ENCODE measurements at places on chromosomes 16 and 17.

DNA sequence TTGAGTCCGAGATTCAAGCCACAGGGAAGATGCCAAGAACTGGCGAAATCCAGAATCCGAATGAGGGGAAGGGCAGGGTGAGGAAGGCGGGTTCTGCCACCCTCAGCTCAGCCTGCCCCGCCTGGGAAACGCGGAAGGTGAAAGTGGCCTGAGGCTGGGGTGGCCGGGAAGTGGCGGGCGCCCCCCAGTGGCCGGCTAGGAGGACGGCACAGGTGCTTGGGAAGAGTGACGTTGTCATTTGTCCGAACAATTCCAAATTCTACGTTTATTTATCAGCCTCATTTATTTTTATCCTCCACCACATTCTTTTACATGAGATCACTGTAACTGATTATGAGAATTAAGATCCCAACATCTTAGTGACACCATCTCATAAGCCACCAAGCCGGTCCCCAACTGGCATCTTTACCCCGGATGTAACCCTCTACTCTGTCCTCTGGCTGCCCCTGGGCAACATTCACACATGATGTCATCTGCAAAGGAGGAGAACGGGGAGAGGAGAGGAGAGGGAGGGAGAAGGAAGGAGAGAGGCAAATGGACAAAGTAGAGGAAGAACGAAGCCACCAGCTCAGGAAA lies 21.3 kb downstream of the SRCIN1 start:
- DNase-seq, result peak; percentile 59

- no peak for DNase-seq
Measured at GRCh38 chr17:20256144-20256543, 211.2 kb downstream of the LGALS9B start.

GRCh38 chr16:70470927-70471341 lies 16.5 kb downstream of the FCSK start:
- peak; percentile 31 for DNase-seq

GRCh38 chr16:88739139-88739976 lies 33.1 kb downstream of the CTU2 start:
- no peak for DNase-seq
